Posterior cingulate gyrus (tissue), 11 donors: ENCODE measurements at places on chromosomes 3 and 15.

- DNase-seq: no peak
These were observed 39.6 kb downstream of the LIPC start for GRCh38 chr15:58471348-58471747.

DNA sequence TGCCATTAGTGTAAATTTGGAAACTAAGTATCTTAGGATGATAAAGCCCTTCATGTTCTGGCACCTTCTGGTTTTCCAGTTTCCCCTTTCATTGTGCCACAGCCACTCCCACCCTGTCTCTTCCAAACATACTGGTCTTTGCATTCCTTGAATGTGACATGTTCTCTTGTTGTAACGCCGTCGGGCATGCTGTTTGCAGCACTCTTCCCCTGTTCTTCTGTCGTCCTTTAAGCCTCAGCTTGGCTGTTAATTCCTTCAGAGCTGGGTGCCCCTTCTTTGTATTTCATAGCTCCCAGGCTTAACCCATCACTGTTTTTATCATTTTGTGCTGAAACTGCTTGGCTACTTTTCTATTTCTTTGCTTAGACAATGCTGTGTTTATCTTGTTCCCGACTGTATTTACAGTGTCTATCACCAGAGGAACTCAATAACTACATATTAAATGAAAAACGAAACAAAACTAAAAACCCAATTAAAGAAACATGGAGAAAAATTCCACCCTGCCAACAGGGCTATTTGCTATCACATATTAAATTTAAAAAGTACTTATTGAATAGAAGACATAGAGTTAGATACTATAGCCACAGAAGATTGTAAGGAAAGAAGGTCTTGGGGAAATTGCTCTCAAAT lies 95.4 kb upstream of the KCNAB1 start:
- DNase-seq: no peak

GRCh38 chr3:12990306-12990705 lies 82.9 kb downstream of the IQSEC1 start:
- no peak for DNase-seq

DNA sequence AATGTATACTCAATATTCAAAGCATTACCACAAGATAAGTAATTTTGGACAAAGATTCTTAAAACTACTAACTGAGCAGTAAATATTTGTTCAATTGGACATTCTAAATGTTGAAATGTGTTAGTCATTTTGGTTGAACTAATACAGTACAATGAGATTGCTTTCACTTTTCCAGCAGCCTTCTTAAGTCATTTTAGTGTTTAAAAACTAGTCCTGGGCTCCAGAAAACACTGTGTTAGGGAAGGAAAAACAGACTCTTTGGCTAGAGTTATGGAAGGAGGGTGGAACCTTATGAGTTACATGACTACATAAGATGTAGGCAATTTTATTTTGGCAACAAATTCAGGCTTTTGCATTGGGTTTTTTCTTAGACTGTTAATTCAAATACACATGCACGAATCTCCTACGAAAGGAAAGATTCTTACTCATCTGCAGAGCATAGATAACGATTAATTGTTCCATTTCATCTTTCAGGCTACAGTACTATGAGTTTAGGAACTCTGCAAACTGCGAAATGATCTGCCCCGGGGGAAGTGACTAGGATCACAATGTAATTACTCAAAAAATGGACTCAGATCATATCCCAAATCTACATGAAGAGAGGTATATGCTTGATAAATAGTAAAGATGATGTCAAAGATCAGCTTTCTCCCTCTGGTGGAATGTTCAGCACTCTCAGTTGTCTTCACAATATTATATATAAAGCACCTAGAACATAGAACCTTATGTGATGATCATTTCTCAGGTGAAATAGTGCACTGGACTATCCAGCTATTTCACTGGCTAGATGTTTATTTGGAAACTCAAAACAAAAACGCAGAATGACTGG lies 492.8 kb upstream of the MDFIC2 start:
- DNase-seq: no peak

GRCh38 chr15:66094331-66094730 lies 159.2 kb downstream of the MEGF11 start:
- no peak for DNase-seq

DNA sequence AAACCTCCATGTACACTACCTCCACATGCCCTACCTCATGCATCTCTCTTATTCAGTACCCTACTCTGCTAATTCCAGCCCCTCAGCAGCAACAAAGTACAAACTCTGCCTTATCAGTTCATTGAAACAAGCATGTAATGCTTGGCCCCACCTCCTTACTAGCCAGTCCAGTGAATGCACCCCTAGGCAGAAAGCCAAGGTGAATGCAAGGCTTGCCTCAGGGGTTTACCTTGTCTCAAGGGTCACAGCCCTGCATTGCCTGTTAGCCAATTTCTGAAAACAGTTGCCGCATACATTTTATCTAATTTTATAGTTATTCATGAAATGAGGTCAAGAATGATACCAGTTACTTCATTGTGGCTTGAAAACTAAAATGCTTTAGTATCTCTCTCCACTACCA lies 576.4 kb downstream of the FHIT start:
- DNase-seq: no peak

GRCh38 chr3:64242435-64242834 lies 17.2 kb upstream of the PRICKLE2 start:
- DNase-seq: no peak
